ENCODE measurements at places on chromosomes 11 and 22.

DNA sequence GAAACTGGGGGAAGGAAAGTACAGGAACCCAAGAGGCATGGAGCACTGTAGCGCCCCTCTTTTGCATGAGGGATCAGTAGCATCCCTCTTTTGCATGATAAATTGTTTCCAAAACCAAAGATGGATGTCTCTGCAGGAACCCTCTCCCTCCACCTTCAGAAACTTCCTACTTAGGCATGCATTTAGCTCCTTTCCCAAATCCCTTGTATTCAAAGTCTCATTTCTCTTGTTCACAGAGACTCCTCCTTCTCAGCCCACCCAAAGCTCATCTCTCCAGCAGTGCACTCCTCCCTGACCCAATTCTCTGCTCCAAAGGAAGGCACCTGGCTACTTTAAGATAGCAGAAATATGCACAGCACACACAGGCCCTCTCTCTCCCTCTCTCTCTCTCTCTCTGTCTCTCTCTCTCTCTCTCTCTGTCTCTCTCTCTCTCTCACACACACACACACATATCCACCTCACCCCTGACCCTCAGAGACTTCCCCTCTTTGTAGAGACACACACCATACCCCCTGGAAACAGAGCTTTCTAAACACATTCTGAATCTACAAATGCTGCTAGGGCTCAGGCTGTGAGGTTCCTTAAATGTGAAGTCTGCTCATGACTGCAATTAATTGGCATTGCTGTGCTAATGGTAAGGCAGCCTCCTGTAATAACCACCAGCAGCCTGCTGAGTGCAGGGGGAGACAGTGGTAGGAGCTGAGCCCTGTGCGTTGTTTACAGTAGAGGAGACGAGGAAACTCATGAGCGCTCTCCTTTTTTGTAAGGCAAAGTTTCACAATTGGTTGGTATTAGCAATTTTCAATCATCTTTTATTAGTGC, 519.6 kb downstream of the NTM start:
- no peak for DNase-seq

GRCh38 chr11:75800728-75801361, 14.2 kb upstream of the UVRAG start:
- DNase-seq, result peak; percentile 67

DNA sequence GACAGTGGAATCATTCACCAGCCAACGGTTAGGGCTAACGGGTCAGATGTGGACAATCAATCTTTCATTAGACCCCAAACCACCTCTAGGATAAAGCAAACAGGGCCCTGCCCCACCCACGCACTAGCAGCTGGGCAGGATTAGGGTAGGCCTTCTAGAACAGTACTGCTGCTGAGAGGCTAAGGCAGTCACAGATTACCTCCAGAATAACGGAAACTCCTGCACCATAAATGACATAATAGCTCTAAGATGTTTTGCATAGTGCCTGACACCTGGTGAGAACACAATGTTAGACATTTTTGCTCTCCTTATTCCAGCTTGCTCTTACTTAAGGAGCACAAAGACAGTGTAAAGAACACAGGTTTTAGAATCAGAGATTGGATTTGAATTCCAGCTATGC, 1.8 kb downstream of the SYTL2 start:
- no peak for DNase-seq

- no peak for DNase-seq
Observed at GRCh38 chr11:10667521-10667885, 26.1 kb downstream of the IRAG1 start.

DNA sequence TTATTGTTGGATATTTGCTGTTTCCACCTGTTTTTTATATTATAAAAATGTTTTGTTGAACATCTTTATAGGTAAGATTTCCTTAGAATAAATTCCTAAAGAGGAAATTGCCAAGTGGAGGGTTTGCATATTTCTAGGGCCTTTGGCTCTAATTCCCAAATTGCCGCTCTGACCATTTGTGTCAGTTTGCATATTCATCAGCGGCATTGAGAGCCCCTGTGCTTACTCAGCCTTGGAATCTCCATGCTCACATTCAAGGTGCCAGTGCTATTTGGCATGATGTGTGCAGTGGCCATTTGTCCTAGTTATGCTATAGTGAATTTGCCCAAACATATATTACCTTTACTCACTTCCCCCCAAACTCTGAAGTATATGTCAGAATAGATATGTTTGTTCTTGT, 25.5 kb downstream of the KREMEN1 start:
- no peak for DNase-seq

DNA sequence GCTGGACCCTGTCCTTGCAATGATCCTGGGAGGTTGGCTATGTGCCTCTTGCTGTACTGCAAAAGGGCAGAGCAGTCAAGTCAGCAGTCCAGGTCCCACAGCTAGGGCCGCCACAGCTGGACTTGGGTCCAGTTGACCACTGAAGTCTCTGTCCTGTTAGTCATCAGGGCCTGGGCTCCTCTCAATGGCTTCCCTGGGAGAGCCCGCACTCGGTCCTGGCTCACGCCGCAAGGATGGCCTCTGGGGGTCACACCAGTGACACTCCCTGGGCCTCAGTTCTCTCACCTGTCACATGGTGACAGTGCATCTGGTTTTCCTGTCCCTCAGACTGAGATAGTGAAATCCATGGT, 85.1 kb downstream of the NECTIN1 start:
- DNase-seq, result no peak

DNA sequence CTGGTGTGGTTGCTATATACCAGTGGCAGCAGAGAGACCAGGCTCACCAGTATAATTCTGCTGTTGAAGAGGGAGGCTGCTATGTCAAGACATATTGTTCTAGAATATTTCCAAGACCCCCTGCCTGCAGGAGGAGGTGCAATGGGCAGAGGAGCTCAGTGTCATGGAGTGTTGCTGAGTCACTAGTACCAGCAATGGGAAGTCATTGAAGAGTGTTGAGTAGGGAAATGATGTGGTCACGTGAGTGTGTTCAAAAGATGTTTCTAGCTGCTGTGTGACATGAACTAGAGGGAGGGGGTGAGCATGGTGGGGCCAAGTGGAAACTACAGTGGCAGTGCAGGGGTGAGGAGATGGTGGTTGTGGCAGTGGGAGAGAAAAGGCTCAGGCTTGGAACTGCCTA, 76.3 kb upstream of the BIRC3 start:
- DNase-seq, result no peak

GRCh38 chr22:49577168-49578060, 250.3 kb downstream of the BRD1 start:
- no peak for DNase-seq

GRCh38 chr11:34846467-34846866, 69.7 kb downstream of the APIP start:
- no peak for DNase-seq

GRCh38 chr11:125514336-125515101, 18.5 kb upstream of the FEZ1 start:
- DNase-seq, result no peak

DNA sequence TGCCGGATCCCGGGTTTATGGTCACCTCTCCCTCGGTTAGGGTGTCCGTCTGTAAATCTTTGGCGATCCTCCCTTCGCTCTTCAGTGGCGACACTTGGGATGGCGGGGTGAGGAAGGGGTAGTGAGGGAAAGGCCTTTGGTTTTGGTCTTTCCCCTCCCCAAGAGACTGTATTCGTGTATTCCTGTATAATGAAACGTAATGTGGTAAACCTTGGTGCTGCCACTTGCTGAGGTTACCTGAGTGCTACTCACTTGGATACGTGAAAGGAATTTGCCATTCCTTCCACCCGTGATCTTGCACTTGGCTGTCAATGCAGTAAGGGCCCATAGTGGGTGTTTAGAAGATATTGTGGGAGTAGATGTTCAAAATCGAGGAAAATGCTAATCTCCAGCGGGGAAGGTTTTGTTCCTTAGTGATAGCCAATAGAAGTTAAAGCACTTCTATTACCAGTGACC, 578 bp upstream of the NUP160 start:
- DNase-seq, result no peak

- no peak for DNase-seq
Observed at GRCh38 chr22:30398685-30399680, 2.2 kb downstream of the SEC14L2 start.

DNA sequence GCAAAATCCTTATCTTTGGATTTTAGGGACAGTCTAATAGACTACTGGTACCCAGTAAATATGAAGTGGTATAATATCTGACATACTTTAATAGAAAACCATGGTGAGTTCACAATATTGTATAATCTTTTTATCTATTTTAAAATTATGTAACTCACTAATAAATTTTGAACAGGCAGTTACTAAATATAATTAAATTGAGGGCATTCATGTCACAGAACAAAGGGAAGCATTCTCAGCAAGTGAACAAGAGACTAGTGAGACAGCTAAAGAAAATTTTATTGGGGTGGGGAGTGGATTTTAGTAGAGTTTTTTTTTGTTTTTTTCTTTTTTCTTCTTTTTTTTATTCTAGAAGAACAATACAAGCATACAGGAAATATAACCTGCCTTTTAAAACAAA, 55.0 kb downstream of the DNAJC24 start:
- peak; percentile 66 for DNase-seq

GRCh38 chr11:120945042-120945441, 78.9 kb upstream of the TBCEL start:
- no peak for DNase-seq

- no peak for DNase-seq
Observed at GRCh38 chr11:22930816-22931594, 70.7 kb upstream of the CCDC179 start.

DNA sequence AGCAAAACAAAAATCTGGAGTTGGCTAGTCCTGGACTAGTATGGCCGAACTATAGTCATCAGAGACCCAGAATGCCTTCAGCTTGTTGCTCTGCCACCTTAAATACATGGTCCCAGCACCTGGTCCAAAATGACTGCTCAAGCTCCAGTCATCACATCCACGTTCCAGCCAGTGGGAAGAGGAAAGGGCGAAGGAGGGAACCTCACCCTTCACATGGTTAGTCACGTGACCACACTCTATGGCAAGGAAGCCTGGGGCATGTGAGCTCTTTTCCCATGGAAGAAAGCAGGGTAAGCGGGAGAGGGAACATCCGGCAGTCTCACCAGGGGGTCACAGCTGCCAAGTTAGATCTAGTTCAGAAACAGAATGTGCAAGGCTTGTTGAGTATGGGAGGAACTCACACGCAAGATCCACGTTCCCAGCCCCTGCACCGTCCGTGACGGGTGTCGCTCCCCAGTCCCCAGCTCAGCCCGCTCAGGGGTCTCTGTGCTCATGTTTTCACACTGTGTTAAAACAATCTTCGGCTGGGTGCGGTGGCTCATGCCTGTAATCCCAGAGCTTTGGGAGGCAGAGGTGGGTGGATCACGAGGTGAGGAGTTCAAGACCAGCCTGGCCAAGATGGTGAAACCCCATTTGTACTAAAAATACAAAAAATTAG, 1.9 kb upstream of the ANO9 start:
- no peak for DNase-seq

- no peak for DNase-seq
Observed at GRCh38 chr22:17369439-17370025, at the start of gene CECR2. TSS of gene CECR2 (plus strand) at chr22:17369460. CDS start at chr22:17369784, 324 bp downstream.

- DNase-seq, result no peak
Observed at GRCh38 chr11:36156817-36157519, 132.3 kb downstream of the COMMD9 start.

DNA sequence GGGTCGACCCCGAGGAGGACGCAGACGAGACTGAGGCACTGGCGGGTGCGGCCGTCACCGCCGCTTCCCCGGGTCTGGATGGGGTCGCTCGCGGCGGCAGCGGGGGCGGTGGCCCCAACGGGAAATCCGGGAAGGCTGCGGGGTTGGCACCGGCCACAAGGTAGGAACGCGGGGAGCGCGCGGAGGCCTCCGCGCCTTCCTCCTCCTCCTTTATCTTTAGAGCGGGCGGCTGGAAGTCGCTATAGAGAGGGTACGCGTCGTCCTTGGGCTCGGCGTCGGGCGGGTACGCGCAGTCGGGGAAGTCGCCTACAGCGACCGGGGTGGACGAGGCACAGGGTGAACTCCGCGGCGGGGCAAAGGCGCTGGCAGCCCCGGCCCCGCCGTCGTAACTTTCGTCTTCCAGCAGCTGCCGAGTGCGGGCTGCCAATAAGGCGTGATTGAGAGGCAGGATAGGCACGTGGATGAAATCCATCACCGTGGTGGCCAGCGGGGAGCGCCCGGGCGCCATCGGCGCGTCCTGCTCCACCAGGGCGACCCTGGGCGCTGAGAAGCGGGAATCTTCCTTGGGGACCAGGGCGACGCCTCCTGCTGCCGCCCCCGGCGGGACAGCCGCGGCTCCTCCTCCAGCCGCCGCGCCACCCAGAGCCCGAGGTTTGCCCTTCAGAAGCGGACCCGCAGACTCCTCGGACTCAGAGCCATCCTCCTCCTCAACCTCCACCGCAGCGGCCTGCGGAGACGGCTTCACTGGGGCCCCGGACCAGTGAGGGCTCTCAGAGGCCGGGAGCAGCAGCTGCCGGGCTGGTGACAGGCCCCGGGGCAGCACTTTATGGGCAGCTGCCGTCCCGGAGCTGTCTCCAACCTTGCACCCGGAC, 1.7 kb downstream of the PGR start:
- DNase-seq, result no peak

GRCh38 chr11:12755510-12756453, 81.6 kb downstream of the TEAD1 start:
- no peak for DNase-seq

DNA sequence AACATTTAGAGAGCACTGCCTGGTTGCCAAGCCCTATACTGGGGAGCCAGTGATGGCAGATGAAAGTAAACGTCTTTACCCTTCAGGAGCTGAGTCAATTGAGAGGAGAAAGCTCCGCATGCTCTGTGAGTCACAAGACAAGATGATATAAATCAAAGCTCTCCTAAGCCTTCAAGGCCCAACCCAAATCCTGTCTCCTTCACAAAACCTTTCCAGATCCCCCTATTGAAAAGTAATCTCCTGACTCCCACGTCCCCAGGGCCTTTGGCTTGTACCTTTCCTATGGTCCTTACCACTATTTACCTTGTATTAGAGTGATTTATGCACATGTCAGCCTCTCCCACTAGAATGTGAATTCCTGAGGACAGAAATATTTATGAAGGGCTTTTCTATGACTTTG, 230.1 kb upstream of the TENM4 start:
- DNase-seq, result peak; percentile 12

GRCh38 chr11:8312986-8313385, 49.3 kb upstream of the LMO1 start:
- no peak for DNase-seq

GRCh38 chr11:73218106-73218829, at the start of gene P2RY2:
TSS of gene P2RY2 (plus strand) at chr11:73218281. CDS start at chr11:73234160, 15,879 bp downstream.
- DNase-seq, result no peak

DNA sequence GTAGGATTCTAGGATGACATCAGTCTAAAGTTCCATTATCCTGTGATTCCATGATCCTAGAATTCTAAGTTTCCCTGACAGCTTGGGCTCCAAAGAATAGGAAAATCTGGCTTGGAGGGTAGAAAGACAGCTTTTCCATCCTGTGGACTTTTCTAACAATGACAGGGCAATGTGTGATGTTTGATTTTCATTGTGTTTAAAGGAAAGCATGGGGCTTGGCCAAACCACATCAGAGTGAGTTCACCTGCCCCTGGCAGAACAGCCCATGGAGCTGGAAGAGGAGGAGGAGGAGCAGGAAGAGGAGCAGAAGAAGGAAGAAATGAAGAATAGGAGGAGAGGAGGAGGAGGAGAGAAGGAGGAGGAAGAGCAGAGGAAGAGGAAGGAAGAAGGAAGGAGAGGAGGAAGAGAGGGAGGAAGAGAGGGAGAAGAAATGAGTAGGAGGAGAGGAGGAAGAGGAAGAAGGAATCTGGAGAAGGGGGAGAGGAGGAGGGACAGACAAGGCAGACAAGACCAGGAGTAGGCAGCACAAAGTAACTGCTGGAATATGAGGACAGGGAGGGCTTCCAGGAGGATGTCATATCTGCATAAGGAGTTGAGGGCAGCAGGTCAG, 53.1 kb upstream of the WNT11 start:
- no peak for DNase-seq

- DNase-seq, result no peak
Observed at GRCh38 chr11:86918973-86919372, 36.2 kb downstream of the FZD4 start.

All from pons (tissue), 1 donor.